ENCODE measurements at places on chromosomes 7 and 10. TPM values are rescaled to one million over a fixed set of nuclear protein-coding genes. Genes with fewer than 3 reads are reported as not detected.

Gene TASOR2
- 80.8 TPM for total RNA-seq

Gene WEE2
- total RNA-seq, result 0.10 TPM

GRCh38 chr7:815284-816216 is 16.7 kb upstream of the SUN1 start:
- no peak for DNase-seq

- peak; percentile 21 for DNase-seq
Measured at GRCh38 chr7:30671793-30672465, 10.3 kb downstream of the CRHR2 start.

Gene AKR1D1
- not detected for total RNA-seq

DNA sequence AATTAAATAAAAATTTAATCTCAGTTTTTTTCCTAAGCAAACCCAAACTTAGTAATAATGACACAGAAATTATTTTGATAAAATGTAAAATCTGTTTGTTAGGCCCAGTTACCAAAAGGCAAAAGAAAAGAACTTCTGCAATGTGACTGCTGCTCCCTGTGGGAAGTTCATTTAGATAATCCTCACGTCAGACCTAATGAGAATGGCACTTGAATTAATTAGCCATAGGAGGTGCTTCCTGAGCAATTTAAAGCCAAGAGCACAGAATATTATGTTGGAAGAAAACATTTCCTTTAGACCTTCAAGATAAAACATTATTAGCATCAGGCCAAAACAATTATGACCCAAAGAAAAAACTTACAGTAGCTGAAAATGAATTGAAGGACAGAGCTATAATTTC is 19.4 kb downstream of the SPAM1 start:
- no peak for DNase-seq

DNA sequence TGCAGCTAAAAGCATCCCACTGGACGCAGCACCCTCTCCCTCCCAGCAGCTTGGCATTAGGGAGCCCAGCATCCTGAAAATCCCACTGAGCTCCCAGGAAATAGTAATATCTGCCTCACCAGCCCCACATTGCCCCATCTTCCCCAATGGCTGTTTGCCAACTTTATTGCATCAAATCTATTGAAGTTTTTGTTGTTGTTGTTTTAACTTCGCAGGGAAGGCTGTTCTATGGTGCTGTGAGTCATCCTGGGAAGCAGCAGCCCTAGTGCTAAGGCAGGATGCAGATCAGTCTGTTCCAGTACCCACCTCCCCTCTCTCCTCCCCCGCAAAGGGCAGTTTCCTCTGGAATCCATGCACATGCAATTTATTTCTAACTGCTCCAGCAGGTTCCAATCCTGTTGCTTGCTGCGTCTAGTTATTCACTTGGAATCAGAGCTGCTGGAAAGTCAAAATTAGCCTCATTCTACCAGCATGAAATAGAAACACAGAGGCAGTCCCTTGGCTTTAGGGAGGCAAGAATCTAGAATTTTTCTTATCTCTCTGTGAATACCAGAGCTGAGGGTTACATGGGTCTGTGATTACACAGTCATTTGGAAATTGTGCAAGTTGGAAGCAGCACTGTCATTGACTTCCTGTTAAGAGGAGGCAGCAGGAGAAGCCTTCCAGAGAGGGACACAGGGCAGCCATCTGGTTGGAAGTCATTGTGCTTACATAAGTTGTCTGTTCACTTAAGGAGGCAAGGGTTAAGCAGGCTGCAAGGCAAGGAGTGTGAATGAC is 115.9 kb upstream of the CACUL1 start:
- DNase-seq, result peak; percentile 18

Gene FGL2
- 29.5 TPM for total RNA-seq

GRCh38 chr7:81140252-81140651 is 221.4 kb upstream of the SEMA3C start:
- peak; percentile 86 for DNase-seq

- no peak for DNase-seq
Measured at GRCh38 chr10:105068497-105068896, 427.4 kb downstream of the SORCS3 start.

DNA sequence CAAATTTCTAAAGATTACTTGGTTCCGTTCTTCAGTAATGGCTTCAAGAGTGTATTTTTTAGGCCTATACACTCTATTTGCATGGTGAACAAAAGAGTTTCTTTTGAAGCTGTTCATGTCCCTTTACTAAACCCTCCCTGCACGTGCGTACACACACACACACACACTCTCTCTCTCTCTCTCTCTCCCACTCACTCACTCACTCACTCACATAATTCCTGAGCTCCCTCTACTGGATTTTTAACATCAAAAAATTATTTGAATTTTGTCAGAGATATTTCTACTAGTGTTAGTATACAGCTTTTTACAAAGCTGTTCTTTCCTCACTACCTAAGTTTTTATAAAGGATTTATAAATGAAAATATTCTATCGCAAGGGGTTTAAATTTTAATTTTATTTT is 85.9 kb downstream of the UBE3C start:
- no peak for DNase-seq

GRCh38 chr10:51663086-51663485 is 36.3 kb downstream of the CSTF2T start:
- DNase-seq, result no peak

Gene GRM8
- 1.9 TPM for total RNA-seq

DNA sequence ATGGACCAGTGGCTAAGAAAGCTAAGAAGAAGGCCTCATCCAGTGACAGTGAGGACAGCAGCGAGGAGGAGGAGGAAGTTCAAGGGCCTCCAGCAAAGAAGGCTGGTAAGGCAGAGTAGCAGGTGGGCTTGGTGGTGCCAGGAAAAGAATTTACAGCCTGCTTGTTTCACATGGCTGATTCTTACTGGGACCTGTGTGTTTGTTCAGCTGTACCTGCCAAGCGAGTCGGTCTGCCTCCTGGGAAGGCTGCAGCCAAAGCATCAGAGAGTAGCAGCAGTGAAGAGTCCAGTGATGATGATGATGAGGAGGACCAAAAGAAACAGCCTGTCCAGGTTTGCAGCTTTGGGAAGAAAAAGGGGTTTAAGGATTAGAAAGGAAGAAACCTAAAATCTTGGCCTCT is 5.0 kb downstream of the NOLC1 start:
- no peak for DNase-seq

GRCh38 chr7:36661135-36661840 is 63.0 kb downstream of the AOAH start:
- DNase-seq, result no peak

GRCh38 chr10:102231357-102232318 is 5.5 kb downstream of the ELOVL3 start:
- DNase-seq, result no peak

Gene CRTAC1
- total RNA-seq, result 3.2 TPM

Gene NPTX2
- total RNA-seq, result 2.4 TPM

DNA sequence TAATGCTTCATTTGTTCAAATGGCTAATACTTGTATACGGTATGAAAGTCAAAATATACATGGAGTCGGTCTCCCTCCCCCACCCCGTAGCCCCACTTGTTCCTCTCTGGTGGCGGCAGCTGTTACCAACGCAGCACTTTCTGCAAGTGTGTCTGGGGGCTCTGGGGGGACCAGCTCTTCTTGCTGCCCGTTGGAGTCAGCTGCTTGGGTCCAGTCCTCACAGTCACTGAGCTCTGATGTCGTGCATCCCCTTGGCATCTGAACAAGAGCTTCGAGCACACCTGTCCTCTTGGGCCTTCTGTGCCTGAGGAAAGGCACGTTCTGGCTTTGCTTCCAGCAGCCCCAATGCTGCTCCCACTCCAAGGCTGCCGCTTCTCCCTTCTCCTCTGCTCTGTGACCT is 493.1 kb downstream of the PLXNA4 start:
- no peak for DNase-seq

- peak; percentile 32 for DNase-seq
Measured at GRCh38 chr10:92241158-92241500, 49.7 kb downstream of the CPEB3 start.

Gene NACAD
- 1.4 TPM for total RNA-seq

Gene CLDN15
- total RNA-seq, result 3.6 TPM

DNA sequence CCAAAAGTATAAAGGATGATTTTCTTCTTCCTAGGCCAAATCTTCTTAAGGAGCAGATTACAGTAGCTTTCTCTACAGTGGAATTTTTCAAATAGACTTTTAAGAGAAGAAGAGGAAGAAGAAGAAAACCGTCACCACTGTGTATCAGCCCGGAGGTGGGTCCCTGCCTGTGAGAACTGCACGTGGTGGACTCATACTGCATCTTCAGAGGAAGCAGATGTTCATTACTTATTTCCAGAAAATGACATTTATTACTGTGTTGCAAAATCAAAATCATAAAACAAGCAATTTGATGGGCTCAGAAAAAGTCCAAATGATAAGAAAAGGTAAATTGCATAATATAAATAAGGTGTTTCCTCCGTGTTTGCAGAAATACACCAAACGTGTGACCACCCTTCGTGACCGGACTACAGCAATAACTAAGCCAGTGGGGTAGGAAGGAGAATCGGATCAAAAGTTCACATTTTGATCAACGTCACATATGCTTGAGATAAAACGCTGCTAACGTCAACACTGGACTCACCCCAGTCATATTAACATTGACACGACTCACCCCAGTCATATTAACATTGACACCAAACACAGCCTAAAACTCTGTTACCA is 179.2 kb downstream of the PTPRN2 start:
- no peak for DNase-seq

DNA sequence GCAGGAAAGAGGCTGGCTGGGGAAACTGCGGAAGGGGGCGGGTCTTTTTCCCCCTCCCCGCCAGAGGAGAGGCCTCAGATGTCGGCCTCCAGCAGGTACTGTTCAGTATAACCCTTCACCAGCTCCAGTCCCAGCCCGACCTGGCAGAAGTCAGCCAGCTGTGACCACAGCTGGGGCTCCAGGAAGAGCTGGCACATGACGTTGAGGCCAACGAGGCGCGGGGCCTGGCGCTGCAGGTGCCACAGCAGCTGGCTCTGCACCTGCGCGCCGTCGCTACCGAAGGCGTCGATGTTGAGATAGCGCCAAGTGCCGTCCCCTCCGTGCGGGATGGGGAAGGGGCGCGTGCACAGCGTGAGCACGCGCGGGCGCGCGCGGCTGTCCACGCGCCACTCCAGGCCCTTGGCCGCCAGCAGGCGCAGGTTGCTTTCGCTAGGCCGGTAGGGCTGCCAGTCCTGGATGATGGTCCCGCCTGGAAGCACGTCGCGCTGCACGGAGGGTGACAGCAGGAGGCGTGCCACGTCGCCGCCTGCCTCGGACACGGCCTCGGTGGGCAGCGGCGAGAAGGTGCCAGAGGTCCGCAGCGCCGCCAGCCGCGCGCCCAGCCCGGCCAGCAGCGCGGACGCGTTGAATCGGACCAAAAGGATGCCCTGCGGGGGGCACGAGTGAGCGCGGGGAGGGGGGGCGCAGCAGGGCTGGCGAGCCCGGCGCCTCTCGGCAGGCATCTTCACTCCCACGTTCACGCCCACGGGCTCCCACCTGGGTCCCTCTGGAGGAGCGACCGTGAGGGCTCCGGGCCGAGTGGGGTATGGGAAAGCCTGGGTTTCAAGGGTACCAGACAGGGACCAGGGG is 6.9 kb upstream of the VGF start:
- DNase-seq, result no peak

DNA sequence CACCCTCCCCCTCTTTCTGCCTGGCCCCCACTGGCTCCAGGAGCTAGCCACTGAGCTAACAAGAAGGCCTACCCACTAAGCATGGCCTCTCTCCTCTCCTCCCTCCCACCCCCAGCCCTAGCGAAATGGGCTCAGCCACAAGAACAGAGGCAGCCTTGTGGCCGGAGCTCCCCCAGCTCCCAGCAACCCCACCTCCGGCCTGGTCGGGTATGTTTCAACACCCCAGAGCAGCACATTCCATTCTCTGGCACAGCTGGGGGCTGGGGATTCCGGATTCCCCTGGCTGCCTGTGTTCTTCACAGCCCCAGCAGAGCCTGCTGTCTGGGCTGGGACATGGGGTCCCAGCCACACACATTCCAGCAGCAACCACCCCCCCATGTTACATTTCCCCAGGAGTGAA is 9.0 kb downstream of the SFRP5 start:
- no peak for DNase-seq

DNA sequence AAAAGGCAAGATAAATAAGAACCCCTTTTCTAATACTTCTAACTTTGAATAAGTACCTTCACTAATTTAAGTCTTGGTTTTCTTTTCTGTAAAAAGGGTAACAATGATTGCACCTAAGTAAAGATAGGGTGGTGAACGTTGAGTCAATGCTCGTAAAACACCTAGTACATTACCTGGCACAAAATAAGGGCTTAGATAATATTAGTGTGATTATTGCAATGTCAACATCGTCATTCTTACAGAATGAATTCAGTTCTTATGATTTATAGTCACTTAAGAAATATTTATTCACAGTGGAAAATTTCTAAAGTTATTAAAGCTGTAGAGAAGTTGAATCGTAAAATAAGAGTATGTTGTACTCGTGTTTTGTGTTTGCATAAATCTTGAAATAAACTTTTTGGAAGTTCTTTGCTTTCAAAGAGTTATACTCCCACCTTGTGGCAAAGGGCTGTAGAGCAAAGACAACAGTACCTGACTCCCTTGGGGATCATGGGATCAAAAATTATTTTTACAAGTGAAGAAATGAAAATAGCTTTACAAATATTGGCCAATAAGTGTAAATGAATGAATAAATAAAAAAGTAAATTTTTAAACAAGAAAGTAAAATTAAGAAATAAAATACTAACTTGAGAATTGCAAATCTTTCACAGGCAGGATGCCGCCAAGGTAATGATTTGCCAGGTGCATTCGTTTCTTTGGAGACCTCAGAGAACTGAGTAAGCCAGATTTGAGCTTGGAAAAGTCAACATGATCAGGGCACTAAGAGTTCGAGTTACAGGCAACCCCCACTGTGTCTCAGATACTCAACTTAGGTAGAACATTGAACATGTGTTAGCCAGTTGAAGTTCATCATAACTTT is 285.8 kb upstream of the CACNA2D1 start:
- DNase-seq, result no peak

Gene MKX
- 4.0 TPM for total RNA-seq

Gene MOGAT3
- not detected for total RNA-seq

GRCh38 chr10:129513312-129513711 is 46.3 kb downstream of the MGMT start:
- DNase-seq, result no peak

Measured in skin of body (tissue), 3 donors.